ENCODE measurements at places on chromosomes 4 and X. TPM values are rescaled to one million over a fixed set of nuclear protein-coding genes. Genes with fewer than 3 reads are reported as not detected.
A peak's percentile ranks its signal among the peaks of the same experiment; 100 is the strongest.

DNA sequence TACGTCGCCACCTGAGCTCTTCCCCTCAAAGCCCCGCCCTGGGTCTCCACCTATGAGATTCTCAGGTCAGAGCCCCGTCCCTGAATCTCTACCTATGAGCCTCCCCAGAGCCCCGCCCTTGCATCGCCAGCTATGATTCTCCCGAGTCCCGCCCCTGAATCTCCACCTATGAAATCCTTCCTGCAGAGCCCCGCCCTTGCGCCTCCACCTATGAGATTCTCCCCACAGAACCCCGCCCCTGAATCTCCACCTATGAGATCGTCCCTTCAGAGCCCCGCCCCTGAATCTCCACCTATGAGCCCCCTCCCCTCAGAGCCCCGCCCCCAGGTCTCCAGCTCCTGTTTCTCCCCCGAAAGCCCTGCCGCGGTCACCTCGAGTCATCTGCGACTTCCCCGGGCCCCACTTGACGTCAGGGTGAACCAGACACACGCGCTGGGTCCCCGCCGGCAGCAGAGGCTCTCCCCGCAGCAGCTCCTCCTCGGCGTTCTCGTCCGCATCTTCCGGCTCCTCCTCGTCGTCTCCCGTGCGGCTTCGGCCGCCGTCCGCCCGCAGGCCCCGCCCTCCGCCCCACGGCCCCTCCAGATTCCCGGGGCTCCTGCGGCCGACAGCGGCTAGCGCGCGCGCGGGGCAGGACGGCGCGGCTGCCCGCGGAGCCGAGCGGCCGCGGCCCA, 393 bp downstream of the GTPBP6 start:
- peaks cover 5% of the 10 kb centered on the region for H3K36me3 ChIP-seq
- no peaks in the 10 kb centered on the region for H3K27me3 ChIP-seq
- peak; percentile 100 for DNase-seq

DNA sequence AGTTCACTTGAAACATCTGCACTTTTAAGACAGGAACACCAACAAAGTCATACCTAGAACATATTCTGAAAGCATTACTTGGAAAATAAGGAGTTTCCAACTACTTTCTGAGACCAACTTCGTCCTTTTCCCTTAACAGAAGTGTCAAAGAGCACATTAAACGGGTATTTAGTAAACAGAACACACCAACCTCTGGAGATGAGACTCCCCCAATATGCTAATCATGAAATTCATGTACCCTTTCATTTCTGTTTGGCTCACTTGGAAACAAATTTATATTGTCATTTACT, 69.2 kb downstream of the NOCT start:
- peak overlapping the region; percentile 89 for H3K4me3 ChIP-seq
- H3K27ac ChIP-seq = peak overlapping the region; percentile 97
- no peak for DNase-seq
- H3K36me3 ChIP-seq = no peaks in the 10 kb centered on the region

DNA sequence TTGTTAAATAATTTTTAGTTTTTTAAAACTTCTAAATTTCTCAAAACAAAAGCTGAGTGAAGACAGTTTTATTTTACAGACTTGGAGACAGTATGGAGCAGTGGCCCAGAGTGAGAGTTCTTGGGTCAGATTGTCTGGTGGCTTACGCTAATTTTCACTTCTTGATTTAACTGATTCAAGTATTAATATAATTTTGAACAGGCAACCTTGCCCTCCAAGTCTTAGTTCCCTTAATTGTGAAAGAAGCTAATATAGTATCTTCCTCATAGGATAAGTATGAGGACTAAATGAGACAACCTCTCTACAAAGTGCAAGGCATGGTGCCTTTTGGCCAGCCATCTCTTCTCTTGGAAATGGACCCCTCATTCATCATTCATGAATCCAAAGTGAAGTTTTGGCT, 25.4 kb downstream of the ATP7A start:
- no peak overlapping the region for H3K4me3 ChIP-seq
- no peak overlapping the region for H3K27ac ChIP-seq
- no peaks in the 10 kb centered on the region for H3K4me1 ChIP-seq
- H3K27me3 ChIP-seq = no peaks in the 10 kb centered on the region
- no peaks in the 10 kb centered on the region for H3K36me3 ChIP-seq

PPP4R3C gene
- not detected for total RNA-seq

CEP135 gene
- 13.6 TPM for total RNA-seq

Data from GM23338 (cell line).